Naive thymus-derived CD8-positive, alpha-beta T cell (primary cell): ENCODE measurements at places on chromosomes 3 and 15.
A peak's percentile ranks its signal among the peaks of the same experiment; 100 is the strongest.

DNA sequence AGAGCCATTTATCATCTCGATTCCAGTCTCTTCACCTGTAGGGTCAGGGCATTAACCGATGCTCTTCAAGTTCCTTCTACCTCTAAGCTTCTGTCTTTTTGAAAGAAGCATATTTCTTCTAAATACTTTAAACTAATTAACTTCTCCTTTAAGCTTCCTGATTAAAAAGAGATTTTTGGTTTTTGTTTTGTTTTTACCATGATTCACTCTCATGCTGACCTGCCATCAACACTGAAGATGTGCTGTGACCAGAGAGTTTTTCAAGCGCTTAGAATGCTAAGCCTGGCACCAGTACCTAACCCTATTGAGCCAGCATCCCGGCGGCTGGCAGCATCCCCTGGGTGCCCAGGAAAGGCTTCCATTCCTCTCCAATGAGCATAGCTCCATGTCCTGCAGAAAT is 89.3 kb downstream of the FOXP1 start:
- no peak for DNase-seq

GRCh38 chr3:135807879-135808278 is 157.6 kb upstream of the PPP2R3A start:
- DNase-seq, result no peak

DNA sequence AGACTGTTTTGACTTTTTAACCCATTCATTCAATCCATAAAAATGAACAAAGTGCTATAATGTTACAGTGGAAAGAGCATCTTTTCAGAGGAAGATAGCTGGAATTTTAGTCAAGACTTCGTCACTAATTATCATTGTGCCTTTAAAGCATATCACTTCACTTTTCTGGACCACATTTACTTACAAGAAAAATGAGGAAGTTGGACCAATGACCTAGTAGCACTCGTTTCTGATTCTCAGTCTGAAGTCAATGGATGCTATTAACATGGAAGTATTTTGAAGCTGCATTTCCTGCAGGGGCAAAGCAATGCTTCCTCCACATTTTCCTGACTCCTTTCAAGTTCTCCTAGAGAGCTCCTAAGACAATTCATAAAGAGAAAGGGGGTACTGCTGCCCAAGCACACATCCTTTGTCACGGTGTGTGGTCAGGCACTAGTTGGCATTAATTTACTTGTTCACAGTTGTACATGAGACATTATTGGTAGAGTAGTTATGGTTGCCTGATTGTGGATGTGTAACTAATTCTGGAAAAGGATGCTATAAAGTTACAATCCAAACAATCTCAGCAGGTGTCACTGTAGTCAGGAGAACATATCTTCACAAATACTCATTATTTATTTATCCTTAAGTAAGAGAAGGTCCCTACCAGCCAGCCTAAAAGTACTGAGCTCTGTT is 1049.1 kb downstream of the FHIT start:
- DNase-seq, result no peak

DNA sequence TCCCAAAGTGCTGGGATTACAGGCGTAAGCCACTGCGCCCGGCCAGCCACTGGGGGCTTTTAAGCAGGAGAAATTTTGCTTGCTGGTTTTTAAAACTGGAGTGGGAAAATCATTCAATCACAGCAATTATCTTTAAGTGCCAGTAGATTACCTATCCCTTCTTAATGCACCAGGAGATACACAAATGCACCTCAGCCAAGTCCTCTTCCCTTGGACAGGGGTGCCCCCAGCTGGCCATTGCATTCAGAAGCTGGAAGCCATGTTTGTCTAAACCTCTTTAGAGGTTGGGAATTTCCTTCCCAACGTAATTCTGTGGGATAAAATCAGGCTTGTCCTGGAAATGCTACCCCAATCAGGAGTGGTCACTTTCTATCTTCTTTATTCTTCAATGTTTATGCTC is 26.6 kb downstream of the MIX23 start:
- no peak for DNase-seq

DNA sequence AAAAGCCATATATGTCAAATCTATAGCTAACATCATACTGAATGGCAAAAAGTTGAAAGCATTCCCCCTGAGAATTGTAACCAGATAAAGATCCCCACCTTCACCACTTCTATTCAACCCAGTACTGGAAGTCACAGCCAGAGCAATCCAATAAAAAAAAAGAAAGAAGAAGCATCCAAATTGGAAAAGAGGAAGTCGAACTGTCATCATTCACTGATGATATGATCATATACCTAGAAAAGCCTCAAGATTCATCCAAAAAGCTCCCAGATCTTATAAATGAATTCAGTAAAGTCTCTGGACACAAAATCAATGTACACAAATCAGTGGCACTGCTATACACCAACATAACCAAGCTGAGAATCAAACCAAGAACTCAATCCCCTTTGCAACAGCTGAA is 97.4 kb downstream of the CBLB start:
- DNase-seq, result no peak

DNA sequence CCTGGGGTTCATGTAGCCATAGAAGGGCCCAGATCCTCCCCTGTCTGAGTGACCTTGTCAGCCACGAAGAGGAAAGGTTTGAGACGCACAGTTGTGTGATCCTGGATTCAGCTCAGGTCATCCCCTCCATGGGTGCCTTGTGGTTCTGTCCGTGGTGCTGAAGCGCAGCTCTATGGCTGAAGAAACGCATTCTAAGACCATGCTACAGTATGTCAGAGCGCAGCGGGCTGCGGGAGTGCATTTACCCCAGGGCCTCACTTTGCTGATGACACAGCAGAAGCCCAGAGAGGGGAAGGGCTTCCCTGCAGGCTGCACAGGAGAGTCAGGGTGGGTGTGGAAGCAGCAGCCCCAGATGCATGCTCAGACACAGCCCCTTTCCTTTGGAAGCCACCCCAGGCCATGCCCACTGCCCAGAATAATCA is 68.8 kb upstream of the IQSEC1 start:
- DNase-seq, result peak; percentile 60

GRCh38 chr3:25982756-25983155 is 192.9 kb downstream of the OXSM start:
- no peak for DNase-seq

DNA sequence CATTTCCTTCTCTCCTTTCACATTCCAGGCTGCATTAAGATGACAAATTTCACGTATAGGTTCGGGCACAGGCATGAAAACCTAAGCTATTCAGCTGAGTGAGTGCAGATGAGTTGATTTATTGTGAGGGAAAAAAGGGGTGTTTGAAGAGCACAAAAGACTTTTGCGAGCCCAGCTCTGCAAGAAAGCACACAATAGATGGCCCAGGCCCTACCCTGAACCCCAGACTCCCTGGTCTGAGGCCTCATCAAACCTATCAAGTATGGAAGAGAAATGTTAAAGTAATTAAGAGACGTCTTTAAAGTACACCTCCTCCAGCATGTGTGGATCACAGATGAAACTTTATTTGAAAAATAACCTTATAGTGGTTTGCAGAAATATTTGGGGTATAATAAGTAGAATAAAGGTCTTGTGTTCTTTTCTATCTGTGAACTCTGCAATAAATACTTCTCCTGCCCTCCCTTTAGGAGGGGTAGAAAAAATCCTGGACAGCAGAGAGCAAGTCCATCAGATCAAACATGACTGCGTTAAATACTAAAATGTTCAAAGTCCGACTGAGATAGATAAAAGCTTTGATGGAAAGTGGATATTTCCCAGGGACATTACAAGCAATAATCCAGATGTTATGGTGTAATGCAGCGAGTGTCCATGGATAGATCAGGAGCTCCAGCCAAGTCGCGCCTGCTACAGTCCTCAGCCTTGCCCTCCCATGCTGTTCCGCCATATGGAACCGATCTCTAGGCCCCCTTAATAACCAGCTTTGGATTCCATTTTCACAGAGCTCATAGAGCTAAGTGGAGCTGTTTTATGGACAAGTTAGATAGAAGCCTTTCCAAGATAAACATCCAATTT is 121.5 kb downstream of the MCTP2 start:
- no peak for DNase-seq

DNA sequence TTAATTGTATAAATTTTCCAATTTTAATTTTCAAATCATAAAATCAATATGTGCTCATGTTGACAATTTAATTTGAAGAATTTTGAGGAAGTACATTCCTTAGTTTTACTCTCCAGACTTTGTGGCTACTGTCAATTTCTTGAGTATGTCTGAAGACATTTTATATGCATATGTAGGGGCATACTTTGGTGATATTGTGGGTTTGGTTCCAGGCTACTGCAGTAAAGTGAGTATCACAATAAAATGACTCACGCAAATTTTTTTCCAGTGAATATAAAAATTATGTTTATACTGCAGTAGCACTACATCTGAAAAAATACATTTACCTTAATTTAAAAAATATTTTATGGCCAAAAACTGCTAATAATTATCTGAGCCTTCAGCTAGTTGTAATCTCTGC is 123.2 kb upstream of the PLCL2 start:
- DNase-seq, result no peak

DNA sequence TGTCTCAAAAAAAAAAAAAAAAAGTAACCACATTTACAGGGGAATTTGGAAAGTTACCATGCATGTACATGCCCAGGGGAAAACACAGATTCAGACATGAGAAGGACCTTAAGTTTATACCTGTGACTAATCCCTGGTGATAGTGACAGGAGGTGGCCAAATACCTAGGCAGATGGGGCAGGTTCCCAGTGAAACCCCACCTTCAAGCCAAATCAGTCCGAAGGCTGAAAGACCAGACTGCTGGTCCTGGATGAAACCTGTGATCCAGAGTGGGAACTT is 15.8 kb downstream of the SPCS1 start:
- DNase-seq, result no peak

DNA sequence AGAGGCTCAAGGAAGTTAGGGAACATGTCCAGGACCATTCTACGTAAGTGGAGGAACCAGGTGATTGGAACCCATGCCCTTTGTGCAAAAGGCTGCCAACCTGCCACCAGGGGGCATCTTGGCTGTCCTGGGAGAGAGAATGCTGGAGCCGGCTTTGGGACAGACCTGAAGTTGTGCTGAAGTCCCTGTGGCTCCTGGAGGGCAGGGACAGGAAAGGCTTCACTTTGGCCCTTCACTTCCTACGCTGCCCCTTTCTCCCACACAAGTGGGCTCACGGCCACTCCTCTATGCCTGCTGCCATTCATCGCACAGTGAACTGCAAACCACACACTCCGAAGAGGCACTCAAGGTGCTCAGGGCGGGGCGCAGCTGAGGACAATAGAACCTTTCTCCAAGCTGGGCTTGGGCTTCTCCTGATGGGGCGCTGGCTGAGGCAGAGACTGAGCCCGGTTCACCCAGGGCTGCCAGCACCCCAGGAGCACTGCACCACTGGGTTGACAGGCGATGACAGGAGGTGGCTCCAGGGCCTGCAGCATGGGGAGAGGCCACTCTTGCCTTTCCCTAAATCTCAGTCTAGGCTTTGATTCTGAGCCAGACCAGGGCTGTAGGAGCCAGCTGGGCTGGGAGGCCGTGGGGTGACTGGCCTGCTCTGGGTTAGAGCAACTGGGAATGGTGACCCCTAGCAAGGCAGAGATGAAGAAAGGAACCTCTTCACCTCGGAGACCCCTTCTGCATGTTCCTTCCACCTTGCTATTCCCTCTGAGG is 8.4 kb downstream of the SHF start:
- DNase-seq, result peak; percentile 36

DNA sequence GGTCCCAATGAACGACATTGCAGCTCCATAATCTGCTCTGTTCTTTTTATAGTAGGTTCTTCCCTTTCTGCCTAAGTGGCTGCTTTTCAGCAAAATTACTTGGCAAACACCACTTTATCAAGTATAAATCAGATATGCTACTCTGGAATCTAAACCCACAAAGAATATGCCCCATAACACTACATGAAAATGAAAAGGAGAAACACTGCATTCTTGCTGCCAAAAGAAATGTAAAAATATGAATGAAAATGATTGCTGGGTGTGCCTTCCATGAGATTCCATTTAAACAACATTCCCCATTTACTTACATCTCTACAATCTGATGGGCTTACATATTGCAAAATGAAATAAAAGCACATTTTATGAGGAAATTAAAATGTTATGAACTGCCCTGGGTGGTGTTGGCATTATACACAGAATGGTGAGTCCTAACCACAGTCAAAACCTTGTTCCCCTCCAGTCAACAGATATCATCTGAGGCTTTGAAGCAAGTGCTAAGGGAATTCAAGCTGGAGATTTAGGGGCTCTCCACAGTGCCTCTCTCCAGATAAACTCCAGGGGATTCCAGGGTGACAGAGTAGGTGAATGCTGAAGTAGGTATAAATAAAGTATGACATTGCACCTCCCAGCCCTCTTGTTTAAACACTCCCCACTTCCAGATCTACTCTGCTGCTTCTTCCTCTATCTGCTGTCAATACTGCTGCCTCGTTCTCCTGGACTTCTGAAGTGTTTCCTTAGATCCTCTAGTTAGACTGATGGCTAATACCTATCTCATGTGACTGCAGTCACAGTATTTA is 136.5 kb downstream of the RORA start:
- DNase-seq, result no peak

DNA sequence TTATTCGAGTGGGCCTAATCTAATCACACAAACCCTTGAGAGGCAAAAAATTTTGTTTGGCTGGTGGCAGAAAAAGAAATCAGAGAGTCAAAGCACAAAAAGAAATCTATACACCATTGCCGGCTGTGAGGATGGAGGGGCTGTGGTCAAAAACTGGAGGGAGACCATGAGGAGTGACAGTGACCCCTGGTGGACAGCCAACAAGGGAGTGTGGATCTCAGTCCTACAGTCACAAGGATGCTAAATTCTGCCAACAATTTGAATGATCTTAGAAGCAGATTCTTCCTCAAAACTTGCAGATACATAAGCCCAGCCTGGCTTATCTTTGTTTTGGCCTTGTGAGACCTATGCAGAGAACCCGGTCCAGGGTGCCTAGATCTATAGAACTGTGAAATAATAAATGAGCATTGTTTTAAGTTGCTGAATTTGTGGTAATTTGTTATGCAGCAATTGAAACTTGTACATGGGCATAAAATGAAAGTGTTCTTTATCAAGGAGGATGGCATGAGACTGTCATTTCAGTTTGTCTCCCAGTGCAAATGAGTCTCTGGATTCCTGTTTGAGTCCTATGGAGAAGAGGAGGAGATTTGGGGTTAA is 103.0 kb upstream of the ARHGEF26 start:
- peak; percentile 31 for DNase-seq

GRCh38 chr15:68405378-68406250 is 26.3 kb downstream of the ITGA11 start:
- peak; percentile 7 for DNase-seq

- DNase-seq, result no peak
Observed at GRCh38 chr3:197913641-197914380, 36.2 kb upstream of the RPL35A start.

DNA sequence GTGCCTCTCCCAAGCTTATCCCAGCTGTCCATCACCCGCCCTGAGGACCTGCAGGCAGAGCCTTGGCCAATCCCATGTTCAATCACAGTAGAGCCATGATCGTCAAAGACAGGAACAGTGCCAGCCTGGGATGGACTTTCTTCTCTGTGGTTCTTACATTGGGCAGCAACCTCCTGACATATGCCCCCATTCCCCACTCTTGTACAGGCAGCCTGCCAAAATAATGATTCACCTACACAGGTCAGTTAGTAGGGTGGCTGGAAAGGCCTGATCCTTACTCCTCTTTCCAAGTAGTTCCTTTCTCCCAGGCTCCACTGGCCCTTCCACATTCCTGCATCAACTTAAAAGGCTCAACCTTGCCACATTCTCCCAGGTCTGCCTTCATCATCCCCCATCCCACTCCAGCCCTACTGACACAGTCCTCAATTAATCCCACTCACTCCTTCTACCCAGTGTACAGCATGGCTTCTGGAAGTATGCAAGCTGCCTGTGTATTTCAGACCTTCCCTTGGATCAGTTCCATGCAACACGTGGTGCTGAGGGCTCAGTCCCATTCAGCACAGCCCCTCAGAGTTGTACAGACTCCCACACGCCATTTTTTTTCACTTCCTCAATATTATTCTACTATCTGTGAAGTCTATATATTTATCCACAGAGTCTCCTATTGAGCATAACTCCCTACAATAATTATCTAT is 189.8 kb downstream of the NTRK3 start:
- no peak for DNase-seq
